ENCODE measurements at places on chromosomes 5 and 9. TPM values are rescaled to one million over a fixed set of nuclear protein-coding genes. Genes with fewer than 3 reads are reported as not detected.

LMNB1 gene
- total RNA-seq: 225 TPM

CDC14B gene
- total RNA-seq: 43.7 TPM

F2RL1 gene
- 23.5 TPM for total RNA-seq

- no peak for DNase-seq
Measured at GRCh38 chr5:9125852-9126251, 420.0 kb downstream of the SEMA5A start.

DNA sequence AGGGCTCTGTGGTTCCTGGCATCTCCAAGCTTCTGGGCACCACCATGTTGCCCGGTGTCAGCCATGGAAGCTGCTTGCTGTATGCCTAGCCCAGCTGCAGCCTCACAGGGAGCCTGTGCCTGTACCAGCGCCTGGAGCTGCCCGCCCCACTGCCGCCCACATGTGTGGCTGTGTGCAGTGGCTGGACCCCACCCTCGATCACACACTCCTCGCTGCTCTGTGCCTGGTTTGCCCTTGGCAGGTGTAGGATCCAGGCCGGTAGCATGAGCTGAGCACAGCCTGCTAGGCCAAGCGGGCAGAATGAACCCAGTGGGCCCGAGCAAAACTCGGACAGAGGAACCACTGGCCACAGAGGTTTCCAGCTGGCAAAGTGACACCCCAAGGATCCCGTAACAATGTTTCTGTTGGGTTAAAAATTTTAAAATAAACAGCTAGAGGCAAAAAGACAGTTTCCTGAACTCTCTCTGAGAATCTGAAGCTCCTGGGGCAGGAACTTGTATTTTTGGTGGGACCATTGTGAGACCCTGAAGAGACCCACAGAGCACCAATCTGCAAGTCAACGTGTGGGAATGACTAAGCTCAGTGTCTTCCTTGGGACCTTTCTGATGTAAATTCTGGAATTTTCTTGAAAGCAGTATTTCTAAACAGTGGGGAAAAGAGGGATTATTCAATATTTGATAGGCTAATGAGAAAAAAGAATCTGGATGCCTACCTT, 73.1 kb upstream of the CCDC112 start:
- DNase-seq: no peak

DNA sequence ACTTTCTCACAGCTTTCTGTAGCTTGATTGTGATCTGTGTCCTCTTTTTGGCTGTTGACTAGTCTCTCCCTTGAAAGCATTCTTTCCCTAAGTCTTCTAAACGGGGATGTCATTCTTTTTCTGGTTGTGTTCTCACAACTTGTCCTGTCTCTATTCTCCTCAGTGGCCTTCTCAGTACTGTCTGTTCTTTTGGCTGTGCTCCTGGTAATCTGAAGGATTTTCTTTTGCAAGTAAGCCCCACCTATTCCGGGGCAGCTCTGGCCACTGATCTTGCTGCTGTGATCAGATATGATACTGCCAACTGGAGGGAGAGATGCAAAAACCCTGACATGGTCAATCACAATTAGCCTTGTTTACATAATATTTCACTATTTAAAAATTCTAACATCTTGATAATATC, 172.2 kb downstream of the CDC42SE2 start:
- DNase-seq: no peak

- no peak for DNase-seq
Measured at GRCh38 chr5:154276973-154277331, 86.4 kb downstream of the GALNT10 start.

DNA sequence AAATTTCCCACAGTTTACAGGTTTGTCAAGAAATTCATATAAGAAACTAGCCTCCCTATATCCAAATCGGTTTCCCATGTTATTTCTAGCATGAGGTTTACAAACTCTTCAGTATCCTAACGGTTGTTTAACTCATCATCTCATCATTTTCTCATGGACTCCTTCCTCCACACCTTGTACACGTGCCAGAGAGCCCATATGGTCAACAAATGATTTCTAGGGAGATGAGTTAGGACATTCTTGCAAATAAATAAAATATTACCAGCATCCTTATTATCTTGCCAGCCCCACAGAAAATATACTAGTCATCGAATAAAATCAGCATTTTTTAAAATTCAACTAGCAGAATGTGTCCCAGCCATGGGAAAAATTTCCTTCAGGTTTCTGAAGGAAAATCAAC, 285.2 kb downstream of the EBF1 start:
- DNase-seq: no peak

DNA sequence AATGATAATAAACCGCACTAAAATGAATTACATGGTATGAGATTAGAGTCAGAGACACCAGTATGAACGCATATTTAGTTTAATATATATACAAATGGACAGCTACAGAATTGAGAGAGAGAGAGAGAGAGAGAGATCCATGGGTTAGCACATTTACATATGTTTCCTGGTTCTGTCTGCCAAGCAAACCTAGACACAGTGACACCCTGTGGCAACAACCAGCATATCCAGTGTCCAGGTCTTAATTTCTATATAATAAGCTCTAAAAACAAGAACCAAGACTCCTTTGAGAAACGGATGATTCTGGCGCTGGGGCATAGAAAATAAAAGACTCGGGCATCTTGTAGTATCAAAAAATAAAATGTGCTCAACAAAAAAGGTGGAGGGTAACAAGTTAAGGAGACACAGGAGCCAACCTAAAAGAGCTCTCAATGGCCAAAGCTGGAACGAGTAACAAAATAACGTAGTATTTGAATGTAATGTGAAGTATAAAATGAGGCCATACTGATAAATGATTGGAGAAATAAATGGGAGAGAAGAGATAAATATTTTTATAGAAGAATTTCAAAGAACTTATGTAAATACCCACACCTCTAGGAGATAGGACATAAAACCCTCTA, 84.5 kb downstream of the RFX3 start:
- no peak for DNase-seq

GRCh38 chr5:57420801-57421200, 61.8 kb downstream of the ACTBL2 start:
- no peak for DNase-seq

GRCh38 chr5:154115291-154115690, 75.2 kb upstream of the GALNT10 start:
- DNase-seq: no peak

DNA sequence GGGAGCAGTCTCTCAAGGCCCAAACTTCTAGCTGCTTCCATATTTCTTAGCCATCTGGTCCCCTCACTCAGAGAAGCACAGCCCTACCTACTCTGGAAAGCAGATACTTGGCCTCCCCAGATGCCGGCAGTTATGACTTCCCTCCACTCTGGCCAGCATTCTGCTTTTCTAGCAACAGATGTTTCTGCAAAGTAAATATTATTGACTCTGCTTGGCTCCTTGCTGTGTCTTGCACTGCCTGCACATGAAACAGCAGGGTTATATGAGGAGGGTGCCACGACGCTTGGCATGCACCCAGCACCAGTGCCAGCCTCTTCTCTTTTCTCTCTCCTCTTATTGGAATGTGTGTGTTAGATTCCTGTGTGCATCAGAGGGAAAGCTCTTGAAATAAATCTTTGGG, 99.7 kb downstream of the ARHGAP26 start:
- no peak for DNase-seq

GRCh38 chr5:81165493-81166119, 67.5 kb upstream of the CKMT2 start:
- DNase-seq: peak; percentile 77

GRCh38 chr9:124894035-124894740, 32.3 kb downstream of the ARPC5L start:
- DNase-seq: no peak

DNA sequence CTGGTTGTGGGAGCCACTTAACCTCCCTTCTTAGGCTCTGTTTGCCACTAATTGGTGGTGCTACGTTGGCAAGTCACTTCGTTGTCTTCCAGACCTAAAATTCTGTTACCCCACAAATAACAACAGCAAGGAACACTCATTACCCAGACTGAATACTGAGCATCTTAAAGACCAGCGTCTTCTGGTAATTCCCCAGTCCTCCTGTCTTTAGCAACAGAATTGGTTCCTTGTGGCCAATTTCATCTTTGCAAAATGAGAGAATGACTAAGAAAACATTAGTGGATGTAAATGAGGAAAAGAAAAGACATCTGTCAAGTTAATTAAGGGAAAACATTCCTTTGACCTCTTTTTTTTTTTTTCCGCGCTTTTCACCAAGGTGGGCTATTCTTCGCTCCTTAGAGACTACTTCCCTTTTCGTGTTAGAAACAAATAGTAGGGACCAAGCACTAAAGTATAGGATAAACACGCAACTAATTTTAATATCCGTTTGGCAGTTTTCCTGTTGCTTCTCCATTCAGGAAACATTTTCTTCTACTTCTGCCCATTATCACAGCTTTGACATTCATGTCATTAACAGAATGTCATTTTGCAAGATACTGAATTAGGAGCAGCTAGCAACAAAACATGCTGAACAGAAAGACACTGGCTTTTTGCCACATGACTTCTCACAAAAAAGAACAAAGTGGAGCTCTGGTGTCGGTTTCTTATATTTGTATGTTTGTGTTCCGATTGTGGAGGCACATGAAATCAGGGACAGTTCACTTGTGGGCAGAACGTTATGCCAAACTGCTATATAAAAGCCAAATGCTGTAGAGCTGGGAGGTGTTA, 154.2 kb downstream of the CD180 start:
- no peak for DNase-seq

DNA sequence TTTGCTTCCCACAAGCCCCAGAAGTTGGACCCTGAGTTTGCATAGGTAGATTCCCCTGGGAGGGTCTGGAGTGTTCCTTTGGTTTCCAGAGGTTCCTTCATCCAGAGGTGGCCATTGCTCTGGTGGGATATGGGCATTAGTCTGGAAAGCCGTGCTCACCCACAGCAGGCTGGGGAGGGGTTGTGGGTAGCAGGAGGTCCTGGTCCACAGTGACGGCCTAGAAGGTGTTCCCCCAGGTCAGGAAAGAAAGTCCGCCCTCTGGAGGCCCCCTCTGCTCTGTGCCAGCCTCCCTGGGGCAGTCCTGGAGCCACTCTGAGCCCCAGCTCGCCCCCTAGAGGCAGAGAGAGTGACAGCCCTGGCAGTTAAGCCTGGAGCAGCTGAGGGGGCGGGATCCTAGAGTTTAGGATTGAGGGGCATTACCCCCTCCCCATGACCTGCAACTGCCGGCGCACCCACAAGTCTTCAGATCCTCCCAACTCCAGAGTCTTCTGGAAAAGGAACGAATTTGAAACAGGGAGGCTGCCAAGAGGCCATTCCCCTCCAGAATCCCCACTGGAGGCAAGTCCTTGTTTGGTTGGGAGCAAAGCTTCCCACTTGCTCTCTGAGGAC, 36.8 kb downstream of the NDST1 start:
- peak; percentile 67 for DNase-seq

DNA sequence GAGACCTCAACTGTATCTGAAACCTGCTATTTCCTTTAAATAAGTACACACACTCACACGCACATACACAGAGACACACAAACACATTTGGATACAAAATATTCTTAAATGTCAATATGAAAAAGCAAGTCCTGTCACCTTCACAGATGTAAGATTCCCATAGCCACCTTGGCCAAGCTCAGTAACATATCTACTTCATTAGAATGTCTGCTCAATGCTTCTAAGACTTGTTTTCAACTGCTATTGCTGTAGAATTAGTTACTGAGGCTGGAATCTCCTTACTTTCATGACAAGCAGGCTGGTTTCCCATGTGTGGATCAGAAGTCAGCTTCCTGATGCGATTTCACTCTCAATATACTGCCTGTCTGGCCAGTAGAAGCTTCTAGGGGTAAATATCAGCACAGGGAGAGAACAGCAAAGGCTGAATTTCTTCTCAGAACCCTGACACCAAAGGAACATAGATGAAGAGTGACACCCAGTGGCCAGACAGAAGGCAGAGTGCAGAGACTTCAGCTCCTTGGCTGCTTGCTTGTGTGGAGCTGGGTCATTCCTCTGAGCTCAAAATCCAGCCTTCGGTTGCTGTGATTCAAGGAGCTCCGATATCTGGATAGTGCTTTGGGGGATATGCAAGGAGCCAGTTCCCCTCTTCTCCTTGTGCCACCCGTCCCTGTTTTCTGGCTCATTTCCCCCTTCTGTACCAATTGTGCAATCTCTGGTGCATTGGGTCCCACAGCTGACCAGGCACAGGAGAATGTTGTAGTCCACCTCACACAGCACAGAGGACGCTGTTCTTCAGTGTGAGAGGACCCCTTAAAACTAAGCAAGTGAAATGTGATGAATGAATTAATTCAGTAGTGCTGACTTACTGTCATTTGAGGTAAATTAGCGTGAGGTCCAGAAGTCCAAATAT, 26.6 kb upstream of the ABLIM3 start:
- no peak for DNase-seq

DNA sequence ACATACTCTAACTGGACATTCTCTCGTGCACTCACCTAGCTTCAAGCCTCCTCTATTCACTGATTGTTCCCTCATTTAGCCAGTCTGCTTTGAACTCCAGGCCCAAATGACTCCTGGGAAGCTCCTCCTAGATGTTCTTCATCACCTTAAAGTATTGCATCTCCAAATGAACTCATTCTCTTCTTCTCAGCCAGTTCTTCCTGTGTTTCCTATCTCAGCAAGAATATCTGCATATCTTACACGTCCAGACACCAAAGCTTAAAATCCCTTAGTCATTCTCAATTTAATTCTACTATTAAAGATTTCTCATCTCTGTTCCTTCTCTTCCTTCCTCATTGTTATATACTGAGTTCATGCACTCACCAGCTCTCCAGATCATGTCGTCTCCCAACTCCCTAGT, 118.6 kb upstream of the DAB2 start:
- DNase-seq: no peak

DNA sequence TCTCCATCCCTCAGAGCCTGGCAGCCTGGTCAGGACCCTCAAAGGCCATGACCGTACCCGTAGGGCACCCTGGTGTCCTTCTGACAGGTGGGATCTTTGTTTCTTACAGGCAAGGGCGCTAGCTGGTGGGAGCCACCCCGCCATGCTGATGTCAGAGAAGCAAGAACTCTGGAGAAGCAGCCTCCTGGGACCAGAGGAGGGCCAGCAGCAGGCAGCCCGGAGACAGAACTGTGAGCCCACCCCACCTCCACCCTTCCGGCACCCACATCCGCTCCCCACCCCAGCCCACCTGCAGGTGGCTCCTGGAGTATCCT, 42.2 kb upstream of the IL17B start:
- no peak for DNase-seq

- DNase-seq: no peak
Measured at GRCh38 chr5:52693280-52693679, 94.4 kb upstream of the ITGA1 start.

DNA sequence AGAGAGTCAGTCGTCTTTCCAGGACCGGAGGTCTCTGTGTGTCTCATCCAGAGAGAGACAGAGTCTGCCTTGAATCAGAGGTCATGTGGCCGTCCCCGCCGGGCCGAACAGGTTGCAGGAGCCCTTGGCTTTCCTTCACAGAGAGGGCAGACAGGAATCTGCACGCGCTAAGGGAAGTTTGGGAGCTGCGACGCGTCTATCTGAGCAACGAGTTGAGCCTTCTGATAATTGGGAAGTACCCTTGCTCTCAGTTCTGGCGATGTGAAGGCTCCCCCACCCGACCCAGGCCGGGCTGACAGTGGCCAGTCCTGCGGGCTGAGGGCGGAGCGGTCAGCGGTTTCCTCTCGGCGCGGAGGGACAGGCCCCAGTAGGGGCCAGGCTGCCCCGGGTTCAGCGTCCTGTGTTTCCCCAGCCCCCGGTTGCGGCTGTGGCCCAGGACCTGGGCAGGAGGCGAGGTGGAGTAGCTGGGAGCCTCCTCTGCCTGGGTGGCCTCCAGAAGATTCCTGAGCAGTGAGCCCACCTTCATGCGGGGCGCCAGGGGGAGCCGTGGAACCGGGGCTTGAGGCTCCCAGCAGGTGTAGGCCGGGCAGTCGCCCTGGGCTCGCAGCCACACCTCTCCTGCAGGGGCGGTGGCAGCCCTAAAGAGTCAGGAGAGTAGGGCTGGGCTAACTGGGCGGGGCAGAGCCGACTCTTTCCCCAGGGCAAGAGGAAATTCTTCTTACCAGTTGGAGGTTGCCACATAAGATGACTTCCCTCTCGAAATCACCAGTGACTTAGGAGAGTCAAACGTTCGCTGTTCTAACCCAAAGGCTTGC, 13.9 kb downstream of the NR2F1 start:
- no peak for DNase-seq
